ENCODE measurements at places on chromosomes 12 and 14.

DNA sequence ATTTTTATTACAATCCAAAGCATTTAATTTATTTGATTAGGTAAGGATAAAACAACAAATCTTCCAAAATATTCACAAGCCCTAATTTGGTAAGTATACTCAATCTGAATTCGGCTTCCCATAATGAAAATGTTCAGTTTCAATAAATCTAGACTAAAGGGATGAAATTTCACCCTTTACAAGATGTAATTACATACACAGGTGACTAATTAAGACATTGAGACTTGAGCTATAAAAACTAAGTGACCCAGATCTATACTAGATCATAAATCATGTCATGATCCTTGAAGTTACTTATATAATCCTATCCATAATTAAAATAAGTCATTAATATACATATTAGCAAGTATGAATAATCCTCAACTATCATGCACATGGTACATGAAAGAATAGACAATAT, 36.6 kb downstream of the LRP6 start:
- no peak for DNase-seq

DNA sequence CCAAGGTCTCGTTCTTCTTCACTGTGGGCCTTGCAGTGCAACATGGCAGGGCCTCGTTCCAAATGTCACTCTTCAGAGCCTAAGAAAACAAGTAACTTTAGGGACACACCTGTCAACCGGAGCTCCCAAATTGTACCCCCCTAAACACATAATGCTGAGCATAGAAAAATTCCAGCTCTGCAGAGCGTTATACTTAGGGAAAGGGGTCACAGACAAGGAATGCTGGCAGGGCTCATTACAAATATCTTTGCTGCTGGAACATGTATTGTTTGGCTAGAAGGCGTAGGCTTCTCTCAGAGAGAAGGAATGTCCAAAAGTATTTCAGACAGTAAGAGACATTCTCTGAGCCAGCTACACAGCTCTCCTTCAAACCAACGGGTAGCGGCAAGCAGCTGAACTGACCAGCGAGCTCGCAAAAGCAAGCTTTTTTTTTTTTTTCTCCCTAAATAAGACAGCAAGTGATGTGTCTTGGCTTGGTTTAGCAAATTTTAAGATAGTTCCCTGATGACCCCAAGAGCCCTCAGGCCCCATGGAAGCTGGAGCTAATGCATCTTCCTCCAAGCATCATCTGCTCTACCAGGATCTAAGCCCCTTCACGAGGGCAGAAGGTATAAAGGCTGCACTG, 24.5 kb downstream of the SSH1 start:
- DNase-seq, result no peak

DNA sequence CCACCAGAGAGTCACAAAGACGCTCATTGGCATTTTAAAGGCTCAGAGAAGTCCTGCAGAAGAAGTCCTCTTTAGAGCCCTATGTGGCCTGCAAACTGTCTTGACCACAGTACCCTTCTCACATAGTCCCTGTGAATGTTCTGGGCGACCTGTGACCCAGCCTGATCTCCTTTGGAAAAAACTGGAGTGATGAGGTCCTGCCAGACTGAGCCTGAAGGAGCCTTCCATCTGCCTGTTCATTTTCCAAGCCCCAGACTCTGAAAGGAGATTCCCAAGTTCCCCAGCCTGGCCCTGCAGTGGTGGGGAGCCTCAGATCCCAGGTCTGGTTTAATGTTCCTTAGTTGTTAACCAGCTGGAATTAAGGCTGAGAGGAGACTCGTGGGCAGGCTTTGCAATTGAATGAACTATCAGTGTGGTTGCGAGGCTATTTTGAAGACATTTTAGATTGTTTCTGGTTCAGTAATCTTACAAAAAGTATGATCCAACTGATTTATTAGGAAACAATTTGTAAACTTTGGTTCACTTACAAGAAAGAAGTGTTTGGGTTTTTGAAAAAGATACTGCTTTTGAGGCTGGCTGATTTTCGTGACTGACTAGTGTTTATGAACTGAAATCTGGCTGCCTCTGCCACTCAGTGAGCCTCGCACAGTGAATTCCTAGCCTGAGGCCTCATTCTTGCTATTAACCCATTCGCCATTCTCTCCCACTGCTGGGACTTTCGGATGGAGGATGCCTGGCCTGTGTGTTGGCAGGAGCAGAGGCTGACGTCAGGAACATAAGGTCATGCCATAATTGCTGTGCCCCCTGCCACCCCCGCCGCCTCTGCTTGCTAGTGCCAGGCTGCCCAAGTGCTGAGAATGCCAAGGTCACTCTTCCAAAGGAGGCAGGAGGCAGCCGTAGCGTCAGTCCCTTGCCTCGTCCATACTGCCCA, 249.0 kb downstream of the CACNA1C start:
- no peak for DNase-seq

- DNase-seq, result no peak
Observed at GRCh38 chr12:131929581-131930456, 743 bp downstream of the PUS1 start.

GRCh38 chr14:59944909-59945308, 25.0 kb downstream of the LRRC9 start:
- DNase-seq, result no peak

DNA sequence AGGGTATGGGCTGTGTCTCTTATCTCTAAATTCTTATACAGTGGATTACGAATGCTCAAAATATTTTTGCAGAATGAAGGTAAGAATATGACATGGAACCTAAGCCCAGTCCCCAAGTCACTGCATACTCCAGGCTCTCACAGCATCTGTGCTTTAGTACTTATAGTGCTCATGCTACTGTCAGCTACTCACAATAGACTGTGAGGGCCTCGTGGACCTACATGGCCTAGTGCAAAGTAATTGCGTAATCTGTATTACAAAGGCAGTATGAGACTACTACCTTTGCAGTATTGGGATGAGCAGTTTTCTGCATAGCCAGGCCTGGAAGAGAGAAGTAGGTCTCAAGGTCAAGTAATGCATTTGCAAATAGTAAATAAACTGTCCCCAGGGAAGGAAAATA, 27.9 kb downstream of the VWF start:
- no peak for DNase-seq

DNA sequence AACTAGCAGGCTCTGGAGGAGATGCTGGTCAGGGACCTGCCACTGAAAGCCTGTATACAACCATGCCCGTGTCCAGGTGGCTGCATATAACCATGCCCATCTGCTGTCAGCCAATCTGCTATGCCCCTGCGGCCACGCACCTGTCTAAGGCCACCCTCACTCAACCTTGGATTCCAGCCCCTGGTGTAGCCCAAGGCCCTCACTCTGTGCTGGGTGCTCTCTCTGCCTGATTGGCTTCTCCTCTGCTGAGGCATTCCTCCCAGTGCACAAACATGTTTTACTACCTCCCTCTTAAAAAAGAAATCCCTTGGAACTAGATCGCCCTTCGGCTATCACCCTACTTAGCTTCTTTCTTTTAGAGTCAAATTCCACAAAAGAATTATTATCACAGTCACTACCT, 45.5 kb downstream of the ZFP36L1 start:
- no peak for DNase-seq

DNA sequence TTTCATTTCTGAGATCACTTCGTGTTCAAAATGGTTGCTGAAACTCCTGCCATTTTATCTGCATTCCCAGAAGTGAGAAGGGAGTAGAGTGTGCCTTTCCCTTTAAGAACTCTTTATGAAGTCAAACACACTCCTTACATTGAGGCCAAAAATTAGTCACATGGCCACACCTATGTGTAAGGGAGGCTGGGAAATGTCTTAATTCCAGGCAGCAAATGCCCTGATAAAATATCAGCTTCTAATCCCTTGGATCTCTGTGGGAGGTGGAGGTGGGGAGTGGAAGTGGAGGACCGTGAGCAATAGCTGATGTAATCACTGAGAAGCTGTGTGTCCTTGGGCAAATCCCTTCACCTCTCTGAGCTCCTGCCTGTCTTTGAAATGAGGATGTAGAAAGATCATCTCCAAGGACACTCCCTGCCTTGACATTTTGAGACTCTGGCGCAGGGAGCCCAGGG, 22.7 kb upstream of the ANKRD9 start:
- DNase-seq, result no peak

DNA sequence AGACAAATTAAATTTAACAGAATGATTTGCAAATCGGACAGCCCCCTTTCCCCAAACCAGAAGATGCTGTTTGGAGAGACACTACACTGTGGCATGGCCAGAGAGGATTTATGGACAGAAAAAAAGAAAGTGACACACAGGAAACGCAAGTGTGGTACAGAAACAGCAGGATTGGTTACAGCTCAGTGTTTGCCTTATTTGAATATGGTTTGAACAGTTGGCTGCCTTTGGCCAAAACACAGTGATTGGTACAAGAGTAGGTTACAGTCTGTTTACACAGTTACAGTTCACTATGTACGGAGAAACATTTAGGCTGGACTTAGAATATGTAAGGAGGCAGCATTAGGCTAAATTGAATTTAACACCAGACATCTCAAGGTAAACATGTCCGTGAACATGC, 335.3 kb downstream of the NPAS3 start:
- no peak for DNase-seq

GRCh38 chr14:98375566-98375965, 896.4 kb downstream of the BCL11B start:
- no peak for DNase-seq

DNA sequence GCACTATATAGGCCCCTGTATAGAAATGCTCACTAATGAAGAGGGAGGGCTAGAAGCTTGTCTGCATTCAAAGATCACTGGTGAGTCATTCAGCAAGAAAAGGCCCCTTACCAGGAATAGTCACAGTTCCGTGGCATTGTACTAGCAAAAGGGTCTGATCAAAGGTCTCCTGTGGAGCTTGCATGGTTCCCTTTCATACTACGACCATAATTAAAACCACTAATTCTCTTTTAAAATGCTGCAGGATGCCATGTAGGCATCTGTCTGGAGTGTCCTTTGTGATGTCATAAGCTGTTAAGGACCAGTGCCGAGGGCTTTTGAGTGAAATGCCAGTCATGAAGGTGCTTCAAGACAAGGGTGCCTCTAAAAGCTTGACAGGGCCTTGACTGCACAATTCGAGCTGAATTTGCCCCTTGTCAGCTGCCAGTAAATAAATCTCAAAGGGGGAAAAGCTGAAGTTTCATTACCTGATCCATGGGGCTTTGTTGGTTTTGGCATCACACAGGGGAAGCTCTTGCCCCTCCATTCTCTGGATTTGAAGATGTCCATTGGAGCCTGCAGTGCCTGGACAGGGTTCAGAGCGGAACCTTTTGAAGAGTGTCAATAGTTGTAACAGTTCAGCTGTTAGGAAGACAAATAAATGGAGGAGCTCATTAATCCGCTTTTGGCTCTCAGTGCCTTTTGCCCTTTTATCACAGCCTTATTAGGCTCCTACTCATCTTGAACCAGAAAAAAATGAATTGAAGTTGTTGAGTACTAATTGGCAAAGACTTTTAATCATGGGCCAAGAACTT, 69.1 kb downstream of the TMEM260 start:
- no peak for DNase-seq

DNA sequence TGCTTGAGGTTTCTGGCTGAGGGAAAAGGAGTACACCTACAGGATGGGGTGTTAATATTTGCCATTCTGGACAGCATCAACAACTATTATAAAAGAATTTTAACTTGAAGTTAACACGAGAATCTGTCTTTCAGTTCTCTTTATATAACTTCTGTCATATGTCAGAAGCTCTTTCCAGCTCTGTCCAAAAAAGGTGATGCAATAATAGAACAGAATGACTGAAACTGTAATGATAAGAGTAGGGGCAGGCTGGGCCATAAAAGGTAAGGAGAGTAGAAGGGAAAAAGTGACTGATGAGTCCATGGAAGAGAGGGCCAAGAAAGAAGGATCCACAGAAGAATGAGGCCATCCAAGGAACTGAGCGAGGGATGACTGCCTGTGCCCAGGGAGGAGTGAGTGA, 966.7 kb upstream of the FBXO33 start:
- DNase-seq, result no peak

GRCh38 chr14:40058901-40059897, 627.0 kb upstream of the FBXO33 start:
- no peak for DNase-seq

- no peak for DNase-seq
Observed at GRCh38 chr12:32159925-32160324, 53.3 kb downstream of the BICD1 start.

GRCh38 chr14:29150659-29151058, 384.1 kb downstream of the FOXG1 start:
- no peak for DNase-seq

- no peak for DNase-seq
Observed at GRCh38 chr14:50669441-50669986, 1.4 kb upstream of the SAV1 start.

- DNase-seq, result no peak
Observed at GRCh38 chr14:78356391-78356790, 186.2 kb downstream of the NRXN3 start.

GRCh38 chr12:13573698-13574321, 377.3 kb downstream of the EMP1 start:
- no peak for DNase-seq

DNA sequence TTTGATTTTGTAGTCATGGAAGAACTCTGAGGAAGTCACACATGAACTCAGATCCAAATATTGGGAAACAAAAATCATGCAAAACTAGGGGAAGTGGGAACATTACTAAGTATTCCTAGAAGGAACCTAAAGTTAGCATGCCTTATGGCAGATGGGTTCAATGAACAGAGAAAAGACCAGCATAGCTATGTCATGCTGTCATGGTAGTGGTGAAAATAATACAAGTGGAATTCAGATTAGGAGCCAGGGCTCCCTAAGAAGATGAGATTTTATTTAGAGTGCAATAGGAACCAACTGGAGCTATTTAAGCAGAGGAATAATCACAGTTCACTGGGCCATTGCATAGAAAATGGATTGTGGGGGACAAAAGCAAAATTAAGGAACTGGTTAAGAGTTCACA, 134.0 kb downstream of the DIO2 start:
- DNase-seq, result no peak

DNA sequence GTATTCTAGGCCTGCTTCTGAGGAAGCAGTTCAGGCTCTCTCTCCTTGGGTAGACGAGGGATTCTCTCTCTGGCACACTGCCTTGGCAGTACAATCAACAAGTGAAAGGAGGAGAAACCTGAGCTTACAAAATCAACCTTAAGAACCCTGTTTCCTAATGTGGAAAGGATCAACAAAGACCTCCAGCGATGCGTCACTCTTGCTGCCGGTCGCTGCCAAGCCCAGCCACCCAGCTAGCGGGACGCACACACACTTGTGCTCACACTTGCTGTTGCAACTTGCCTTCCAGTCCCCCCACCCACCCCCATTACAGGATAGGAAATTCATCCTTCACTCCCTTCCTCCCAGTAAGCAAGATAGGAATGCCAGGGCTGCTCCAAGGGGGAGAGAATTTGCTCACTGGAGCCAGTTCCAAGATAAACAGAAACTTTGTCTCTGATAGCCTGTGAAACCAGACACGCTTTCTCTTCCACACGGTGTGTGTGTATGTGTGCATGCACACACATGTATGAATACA, 144.3 kb downstream of the BCL11B start:
- DNase-seq, result no peak

GRCh38 chr12:130818635-130819576, 20.1 kb downstream of the STX2 start:
- DNase-seq, result peak; percentile 73

GRCh38 chr14:77221241-77221871, 39.8 kb downstream of the TMEM63C start:
- DNase-seq, result no peak

DNA sequence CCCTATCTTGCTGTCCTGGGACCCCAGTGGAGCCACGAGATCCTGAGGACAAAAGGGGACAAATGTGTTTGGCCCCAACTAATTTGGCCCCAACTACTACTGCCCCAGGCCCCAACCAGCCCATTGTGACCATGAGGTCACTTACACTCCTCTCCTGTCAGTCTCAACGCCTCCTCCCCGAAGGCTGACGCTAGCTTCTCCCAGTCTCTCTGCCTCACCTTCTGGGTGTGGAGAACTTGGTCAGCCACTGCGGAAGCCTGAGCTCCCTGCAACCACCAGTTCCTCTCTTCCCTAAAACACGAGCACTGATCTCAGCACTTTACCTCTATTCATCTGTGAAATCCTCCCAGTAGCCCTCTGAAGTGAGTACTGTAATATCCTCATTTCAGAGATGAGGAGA, 13.3 kb downstream of the FAM181A start:
- no peak for DNase-seq
